Right lobe of liver (tissue), 6 donors: ENCODE measurements at places on chromosomes 1 and 21.

DNA sequence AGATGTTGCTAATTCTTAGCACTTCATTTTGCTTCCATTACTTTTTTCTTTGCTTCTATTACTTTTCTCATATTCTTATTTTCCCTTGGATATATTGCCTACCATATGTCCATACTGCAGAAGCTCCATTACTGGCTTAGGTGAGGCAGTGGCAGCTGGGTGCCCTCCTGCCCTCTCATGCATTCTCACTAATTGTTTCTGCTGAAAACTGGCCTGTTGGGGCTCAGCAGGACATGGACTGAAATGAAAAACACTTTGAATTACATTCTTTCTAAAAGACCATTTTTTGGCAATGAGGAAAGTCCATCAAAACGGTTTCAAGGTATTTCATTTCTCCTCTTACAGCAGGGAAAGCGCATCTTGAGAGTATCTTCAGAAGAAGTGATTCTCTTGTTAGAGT is 122.9 kb downstream of the MAST2 start:
- DNase-seq = no peak

DNA sequence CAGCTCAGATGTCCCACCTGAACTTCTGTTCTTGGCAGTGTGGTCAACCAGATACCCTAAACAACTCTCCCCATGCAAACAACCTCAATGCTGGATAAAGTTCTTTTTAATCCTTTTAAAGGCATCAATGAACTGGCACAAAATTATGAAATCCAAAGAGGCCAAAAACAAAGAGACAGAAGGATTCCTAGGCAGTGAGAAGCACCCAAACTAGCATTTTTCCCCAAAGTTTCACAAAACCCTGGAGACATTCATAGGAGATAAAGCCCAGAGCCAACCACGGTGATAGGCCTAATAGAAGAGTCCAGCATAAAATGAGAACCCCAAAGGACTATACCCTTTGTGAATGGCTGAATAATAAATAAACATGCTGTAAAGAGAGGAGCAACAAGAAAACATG is 50.7 kb downstream of the MATN1 start:
- DNase-seq = no peak

- DNase-seq = no peak
These were observed 36.6 kb upstream of the WNT2B start for GRCh38 chr1:112472142-112472541.

GRCh38 chr1:40606194-40606593 is 59.3 kb downstream of the RIMS3 start:
- no peak for DNase-seq

DNA sequence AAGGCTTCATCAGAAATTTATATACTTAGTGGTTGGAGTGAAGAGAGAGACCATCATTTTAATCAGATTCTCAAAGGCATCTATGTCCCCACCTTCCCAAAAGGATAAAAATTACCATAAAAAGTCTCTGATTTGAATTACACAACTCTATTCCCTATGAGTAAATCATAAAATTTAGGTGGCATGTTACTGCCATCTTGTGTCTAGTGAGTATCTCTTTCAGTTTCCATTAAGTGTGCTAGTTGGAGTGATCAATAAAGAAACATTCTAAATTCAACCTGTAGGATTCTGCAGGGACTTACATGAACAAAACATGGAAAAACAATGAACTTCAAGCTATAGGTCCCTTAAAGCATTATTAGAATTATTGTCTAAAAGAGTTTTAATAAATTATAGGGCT is 655.4 kb downstream of the LTN1 start:
- DNase-seq = no peak
